ENCODE measurements at places on chromosomes 7 and 10.

- DNase-seq, result no peak
Measured at GRCh38 chr7:3754493-3755341, 453.7 kb downstream of the SDK1 start.

DNA sequence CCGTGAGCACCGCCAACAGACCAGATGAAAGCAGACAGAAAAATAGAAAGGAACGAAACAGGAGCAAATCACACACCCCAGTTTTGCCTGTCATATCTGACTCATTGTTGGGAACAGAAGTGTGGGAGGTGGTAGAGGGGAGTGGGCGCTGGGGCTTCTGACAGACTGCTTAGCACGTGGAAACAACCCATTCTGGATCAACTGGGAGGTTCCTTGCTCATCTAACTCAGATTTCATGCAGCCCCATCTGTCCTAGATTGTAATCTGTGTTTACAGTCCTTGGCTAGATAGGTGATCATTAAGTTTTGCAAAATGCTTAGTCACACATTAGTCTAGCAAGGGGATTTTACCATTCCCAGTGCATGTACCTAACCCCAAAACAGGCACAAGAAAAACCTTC lies 154.1 kb downstream of the NRP1 start:
- no peak for DNase-seq

GRCh38 chr7:34155220-34155908 lies 250.0 kb downstream of the BMPER start:
- no peak for DNase-seq

GRCh38 chr7:151888079-151889067 lies 11.5 kb upstream of the PRKAG2 start:
- DNase-seq, result no peak

DNA sequence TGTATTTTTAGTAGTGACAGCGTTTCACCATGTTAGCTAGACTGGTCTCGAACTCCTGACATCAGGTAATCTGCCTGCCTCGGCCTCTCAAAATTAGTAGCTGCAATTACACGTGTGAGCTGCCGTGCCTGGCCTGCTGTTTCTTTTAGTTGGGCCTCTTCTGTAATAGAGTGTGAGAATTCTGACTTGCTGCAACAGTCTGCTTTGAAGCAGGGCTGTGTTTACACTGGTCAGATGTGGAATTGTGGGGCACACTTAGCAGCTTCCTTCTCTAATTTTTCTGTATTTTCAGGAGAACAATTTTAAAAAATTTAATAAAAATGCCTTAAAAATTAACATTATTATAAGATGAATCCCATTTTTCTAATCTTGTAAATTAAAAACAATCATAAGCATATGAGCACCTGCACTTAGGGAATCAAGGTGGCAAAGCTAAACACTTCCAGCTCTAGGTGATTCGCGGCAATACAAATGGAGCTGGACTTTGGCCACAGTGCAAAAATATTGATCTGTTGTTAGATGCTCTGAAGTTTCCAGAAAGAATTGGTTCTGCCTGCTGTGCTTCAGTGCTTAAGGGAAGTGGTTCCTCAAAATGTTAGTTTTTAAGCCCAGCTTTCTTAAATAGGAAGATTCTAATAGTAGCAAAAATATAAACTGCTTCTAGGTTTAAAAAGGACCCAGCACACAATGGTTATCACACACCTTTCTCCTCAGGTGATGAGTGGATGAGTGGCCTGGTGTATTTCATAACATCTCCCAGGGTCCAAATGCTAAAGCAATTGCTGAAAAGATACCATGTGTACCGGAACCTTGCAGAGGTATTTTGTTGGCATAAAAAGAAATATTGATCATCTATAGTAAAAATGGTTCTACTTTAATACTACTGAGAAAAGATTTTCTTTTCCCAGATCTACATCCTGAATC lies 63.5 kb upstream of the ATRNL1 start:
- DNase-seq, result no peak

DNA sequence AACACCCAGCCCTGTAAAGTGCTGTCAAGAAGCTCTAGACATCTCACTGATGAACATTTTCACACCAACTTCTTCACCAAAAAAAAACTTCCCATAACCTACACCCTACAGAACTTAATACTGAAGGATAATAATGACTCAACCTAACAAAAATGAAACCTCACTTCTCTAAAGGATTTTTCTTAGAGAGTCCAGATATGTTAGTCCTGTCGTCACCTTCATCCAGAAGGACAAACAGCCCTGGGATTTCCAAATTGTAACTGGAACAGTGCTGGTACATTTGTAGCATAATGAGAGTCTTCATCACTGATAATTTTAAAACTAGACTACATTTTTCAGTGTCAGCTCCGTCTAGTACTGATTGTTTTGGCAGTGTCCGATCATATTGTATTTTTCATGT lies 528.6 kb upstream of the CELF2 start:
- no peak for DNase-seq

DNA sequence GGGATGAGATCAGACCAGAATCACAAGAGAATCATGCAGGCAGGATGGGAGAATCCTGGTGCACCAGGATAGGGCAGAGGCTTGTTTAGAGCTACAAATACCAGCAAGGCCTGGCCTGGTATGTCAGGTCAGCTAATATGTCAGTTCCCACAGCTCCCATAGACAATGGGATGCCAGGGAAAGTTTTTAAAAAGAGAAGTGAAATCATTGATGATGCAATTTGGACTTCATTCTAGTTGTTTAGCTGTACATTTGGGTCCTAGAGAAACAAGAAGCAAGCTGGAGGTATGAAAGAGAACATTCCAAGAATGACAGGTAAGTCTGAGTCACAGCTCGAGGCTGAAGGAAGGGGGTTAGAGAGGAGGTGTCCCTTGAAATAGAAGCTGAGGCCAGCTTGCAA lies 45.2 kb downstream of the GPR141 start:
- no peak for DNase-seq

DNA sequence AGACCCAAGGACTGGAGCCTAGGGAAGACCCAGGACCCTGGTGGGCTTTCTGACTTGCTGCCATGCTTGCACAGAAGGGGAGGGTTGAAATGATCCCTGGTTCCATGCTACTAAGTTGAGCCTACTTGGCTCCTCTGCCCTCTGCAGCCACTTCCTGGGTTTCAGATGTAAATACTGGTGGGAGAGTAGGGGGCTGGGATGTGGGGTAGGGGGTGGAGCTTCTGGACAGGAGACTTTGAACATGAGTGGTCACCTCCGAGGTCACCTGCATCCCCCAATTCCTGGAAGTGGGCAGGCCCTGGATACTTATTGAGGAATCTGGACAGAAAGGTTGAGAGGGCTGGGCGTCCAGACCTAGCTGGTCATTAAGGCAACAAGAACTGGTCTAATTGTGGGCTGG lies 2.9 kb upstream of the ZMIZ1 start:
- DNase-seq, result no peak

- DNase-seq, result no peak
Measured at GRCh38 chr10:3911241-3911640, 126.2 kb upstream of the KLF6 start.

DNA sequence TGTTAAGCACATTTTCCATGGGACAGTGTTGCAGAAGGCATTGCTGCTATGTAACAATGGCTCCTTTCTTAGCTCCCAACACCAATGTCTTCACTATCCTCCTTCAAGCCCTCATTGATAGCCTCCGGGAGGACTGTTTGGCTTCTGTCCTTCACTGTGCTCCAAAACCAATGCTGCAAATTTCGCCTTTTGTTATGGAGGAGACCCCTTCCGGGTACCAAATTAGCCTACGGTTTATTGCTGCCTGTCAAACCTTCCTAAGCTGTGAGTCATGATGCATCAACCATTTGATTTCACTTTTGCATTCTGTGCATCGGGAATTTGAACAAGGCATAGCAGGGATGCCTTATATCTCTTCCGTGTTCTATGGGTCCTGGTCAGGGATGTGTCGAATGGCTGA lies 432.9 kb downstream of the GATA3 start:
- no peak for DNase-seq

DNA sequence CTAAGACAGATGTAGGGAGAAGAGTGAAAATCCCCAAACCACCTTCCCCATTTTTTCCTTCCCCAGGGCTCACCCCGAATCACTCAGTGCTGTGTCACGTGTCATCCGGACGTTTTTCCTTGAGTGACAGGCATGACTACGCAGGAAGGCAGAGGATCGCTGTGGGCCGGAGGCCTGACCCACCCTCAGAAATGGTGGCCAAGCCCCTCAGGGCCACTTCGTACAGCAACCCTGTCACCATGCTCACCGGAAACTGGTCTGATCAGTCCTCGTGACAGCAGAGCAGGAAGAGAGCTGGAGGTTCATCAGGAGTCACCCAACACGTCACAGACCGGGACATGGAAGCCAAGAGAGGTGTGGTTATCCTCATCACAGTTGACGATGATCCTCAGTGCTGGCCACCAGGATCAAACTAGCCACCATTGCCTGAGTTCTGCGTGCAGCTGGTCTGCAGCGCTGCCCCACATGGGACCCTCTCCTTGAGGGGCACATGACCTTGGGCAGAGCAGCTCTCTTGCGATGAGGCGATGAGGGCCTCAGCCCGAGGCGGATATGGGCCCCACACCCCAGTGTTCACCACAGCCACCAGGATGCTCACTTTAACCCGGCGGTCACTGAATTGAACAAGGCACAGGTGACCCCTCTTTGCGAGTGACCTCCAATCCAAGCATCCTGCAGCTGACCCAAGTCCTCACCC lies 99.3 kb upstream of the INSIG1 start:
- no peak for DNase-seq

GRCh38 chr10:124041675-124042445 lies 51.5 kb downstream of the CHST15 start:
- DNase-seq, result no peak

GRCh38 chr7:38518541-38518940 lies 112.6 kb downstream of the AMPH start:
- DNase-seq, result no peak

GRCh38 chr10:43155741-43156140 lies 17.5 kb downstream of the CSGALNACT2 start:
- DNase-seq, result no peak

DNA sequence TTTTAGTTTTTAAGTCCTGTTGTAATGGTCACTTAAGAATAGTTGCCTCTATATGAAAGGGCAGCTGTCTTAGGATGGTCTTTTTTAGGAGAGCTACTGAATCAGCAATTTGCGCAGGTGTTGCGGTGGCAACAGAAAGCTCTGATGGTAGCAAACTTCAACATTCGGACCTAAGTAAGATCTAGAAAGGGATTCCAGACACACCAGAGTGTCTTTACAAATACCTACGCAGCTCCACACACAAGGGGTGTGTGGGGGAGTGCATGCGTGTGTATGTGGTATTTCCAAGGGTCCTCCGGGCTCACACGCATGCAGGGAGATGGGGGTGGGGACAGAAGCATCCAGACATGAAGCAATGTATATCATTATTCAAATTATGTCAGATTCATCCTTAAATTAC lies 438.6 kb upstream of the MGMT start:
- no peak for DNase-seq

- no peak for DNase-seq
Measured at GRCh38 chr7:66549466-66549865, 79.2 kb upstream of the KCTD7 start.

DNA sequence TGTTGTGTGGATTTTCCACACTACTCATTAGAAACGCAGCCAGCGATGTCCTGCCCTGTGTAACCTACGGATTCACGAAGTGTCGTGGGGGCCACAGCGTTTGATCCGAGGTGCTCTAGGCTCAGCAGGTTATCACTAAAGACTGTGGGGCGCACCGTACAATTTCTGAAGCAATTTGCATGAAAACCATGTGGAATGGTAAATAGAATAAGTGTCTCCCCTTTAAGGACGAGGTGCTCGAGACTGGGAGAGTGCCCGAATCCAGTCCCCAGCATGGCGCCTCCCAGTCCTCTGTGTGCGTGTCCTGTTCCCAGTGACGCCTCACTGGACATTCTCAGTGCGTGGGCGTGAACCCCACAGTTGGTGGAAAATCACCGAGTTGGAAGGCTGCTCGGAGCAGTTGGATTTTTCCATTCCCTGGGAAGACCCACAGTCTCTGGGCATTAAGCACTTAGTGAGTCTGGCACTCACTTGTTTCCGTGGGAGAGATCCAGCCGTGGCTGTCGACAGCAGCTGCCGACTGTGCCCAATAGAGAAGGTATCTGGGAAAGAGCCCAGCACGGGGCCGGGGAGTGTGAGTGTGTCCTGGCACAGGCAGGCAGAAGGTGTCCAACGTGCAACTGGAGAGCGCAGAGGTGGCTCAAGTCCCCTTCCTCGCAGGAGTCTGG lies 37.0 kb downstream of the PFKP start:
- no peak for DNase-seq

DNA sequence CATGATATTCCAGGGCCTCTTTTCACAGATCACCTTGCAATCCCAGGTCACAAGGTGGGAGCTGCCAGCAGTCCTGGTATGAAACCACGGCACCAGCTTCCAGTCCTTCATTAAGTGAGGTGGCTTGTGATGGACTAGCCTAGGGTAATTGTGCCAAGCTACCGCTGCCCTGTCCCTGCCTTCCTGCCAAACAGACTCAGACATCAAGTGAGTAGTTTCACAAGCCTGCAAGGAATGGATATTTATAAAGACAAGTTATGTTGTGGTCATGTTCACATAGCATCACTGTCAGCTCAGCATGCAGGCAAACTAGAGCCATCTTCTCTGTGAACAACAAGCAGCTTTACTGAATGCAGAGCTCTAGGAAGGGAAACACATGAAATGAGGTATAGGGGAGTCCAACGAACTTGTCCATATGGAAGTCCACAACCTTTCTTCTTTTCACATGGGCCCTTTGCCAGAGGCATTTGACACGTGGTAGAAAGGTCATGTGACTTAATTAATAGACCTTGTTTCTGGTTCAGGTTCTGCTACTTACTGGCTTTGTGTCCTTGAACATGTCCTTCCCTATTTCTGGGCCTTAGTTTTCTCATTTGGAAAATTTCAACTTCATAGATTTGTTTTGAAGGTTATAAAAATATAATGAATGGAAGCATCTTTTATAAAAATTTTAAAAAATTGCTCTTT lies 1061.2 kb downstream of the KCNMA1 start:
- no peak for DNase-seq

DNA sequence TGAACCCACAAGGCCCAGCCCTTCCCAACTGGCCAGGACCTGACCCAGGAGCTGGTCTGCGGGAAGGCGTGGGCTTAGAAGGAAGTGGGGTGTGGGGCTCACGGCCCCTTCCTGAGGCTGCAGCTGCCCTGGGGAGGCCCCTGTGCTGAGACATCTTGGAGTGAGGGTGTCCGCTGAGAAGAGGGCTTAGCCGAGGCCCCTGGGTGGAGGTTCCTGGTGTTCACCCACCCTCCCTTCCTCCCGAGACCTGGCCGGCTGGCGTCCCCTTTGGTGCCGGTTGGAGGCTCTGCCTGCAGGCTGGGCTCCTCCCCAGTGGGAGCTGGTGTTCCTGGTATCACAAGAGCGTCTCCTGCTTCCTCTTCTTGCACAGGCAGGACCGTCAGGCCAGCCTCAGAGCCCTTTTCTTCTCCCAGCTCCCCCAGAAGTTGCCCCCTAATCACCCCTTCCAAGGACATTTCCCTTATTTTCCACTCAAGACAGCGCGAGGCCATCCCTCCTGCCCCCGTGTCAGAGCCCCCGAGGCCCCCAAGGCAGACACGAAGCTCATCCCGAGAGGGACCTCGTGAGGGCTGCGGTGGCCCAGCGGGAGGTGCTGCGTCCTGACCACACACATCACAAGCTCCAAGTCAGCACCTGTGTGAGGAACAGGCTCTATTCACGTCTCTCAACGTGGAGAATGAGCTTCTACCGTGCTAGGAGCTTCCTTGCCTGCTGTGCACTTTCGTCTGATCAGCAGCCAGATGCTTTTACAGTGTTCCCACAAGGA lies 25.1 kb upstream of the FAM20C start:
- DNase-seq, result no peak

- DNase-seq, result no peak
Measured at GRCh38 chr7:44750921-44751571, 2.4 kb downstream of the ZMIZ2 start.

GRCh38 chr7:121634356-121634755 lies 238.2 kb upstream of the FAM3C start:
- DNase-seq, result no peak

GRCh38 chr7:147894271-147894670 lies 696.3 kb upstream of the C7orf33 start:
- DNase-seq, result no peak

All from activated CD8-positive, alpha-beta memory T cell treated with anti-CD3 and anti-CD28 coated beads for 1 hour (primary cell).